ENCODE measurements at places on chromosomes 2 and 18.
A peak's percentile ranks its signal among the peaks of the same experiment; 100 is the strongest.

- no peak for DNase-seq
Measured at GRCh38 chr2:199596549-199596948, 138.8 kb upstream of the SATB2 start.

DNA sequence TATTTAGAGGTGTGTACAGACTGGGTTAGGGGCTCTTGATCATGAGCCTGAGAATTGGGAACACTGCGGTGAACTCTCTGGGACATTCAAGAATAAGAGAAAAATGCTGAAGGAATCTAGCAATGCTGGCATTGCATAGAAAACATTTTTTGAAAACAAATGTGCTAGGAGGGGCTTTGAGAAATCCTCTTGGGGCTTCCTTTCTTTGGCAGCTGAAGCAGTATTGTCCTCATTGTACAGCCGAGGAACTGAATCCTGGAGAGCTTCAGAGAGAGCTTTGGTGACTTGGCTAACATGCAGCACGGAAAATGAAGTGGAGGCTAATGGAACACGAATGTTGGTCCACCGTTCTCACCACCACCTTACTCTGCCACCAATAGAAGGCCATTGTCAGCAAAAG, 107.3 kb upstream of the EFEMP1 start:
- no peak for DNase-seq

GRCh38 chr2:150944315-150944714, 317.3 kb downstream of the RBM43 start:
- peak; percentile 2 for DNase-seq

GRCh38 chr2:46813020-46813415, 102.6 kb downstream of the MCFD2 start:
- no peak for DNase-seq

GRCh38 chr2:9269695-9270360, 63.2 kb downstream of the ASAP2 start:
- DNase-seq: no peak

GRCh38 chr2:229715895-229716507, 1.6 kb upstream of the DNER start:
- no peak for DNase-seq

GRCh38 chr2:145846982-145847381, 1327.1 kb upstream of the ZEB2 start:
- DNase-seq: no peak

DNA sequence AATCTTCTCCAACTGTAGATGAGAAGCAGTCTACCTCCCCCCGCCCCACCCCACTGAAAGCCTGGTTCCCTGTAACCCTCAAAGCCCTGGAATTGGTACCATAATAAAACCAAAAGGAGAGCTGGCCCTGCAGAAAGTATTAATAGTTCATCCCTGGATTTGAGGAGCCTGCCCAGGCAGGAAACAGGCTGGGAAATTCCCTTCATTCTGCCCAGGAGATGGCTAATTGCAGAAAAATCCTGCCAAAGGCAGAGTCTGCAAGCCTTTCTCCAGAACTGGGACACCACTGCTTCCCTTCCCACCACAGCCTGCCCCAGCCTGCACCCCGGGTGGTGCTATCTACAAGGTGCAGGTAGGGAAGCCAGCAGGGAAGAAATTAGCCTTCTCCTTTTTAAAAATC, 16.3 kb downstream of the GKN2 start:
- no peak for DNase-seq

GRCh38 chr18:40925071-40925541, 1029.9 kb upstream of the PIK3C3 start:
- DNase-seq: no peak

DNA sequence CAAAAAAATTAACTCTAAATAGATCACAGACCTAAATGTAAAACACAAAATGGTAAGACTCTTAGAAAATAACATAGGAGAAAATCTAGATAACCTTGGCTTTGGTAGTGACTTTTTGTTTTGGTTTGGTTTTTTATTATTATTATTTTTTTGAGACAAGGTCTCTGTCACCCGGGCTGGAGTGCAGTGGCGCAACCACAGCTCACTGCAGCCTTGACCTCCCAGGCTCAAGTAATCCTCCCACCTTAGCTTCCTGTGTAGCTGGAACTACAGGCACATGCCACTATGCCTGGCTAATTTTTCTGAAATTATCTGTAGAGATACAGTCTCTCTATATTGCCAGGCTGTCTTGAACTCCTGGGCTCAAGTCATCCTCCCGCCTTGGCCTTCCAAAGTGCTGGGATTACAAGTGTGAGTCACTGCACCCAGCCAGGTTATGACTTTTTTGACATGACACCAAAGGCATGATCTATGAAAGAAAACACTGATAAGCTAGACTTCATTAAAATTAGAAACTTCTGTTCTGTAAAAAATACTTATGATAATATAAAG, 88.0 kb downstream of the HNRNPLL start:
- DNase-seq: no peak

DNA sequence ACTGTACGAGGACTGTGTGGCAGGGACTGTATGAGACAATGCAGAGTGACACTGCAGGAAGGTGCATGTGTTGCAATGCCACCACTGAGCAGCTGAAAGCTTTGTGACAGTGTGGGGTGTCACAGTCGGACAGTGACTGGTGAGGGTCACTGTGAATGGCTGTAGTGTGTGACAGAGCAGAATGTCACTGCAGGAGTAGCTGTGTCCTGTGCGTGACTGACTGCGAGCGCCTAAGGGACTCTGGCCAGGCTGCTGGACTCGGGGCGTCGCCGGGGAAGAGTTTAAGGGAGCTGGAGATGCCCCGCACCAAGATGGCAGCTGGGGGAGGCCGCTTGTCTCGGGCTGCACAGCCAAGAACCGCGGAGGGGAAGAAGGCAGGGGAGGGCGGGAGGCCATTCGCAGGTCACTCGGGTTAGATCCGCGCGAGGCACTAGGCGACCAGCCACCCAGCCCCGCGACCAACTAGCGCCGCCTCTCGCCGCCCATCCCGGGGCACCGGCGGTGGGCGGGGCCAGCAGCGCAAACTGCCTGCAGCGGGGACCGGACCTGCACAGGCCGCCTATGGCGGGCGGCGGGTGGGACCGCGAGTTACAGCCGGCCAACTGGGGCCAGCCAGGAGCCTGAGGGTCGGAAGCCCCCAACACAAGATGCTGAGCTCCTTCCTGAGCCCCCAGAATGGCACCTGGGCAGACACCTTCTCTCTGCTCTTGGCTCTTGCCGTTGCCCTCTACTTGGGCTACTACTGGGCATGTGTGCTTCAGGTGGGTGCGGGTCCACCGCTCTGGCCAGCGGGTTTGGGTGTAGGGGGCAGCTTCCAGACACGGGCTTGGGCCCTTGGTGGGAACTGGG, at the start of gene ABHD1:
TSS of gene ABHD1 (plus strand) at position 514 of the 849 bp plus-strand sequence. CDS start at position 648, 134 bp downstream.
- no peak for DNase-seq
